ENCODE measurements at places on chromosomes 7 and 10.

DNA sequence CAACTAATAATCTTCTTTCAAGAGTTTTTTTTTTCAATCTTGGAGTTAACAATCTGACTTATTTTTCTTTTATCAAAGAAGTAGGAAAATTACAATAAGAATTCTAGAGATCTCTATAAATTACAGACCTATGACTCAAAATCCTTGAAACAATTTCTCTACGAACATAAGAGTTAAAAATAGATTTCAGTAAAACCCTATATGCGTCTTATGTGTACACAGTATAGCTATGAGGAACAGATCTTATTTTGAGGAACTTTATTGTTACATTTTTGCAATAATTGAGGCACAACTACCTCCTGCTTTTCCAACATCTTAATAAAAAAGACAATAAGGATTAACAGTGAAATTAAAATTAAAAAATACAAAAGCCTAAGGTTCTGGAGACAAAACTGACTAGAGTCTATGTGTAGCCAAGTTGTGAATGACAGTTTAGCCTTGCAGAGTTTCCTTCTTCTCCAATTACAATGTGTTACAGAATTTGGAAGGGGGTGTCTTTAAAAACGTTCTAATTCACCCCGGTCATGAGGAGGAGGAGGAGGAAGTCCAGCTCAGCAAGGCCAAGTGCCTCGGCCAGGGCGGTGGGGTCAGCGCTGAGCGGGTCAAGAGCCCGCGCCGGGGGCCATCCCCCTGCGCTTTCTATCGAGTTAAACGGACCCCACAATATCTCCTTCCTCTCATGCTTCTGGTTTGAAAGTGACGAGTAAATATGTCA lies 40.5 kb downstream of the AMZ1 start:
- no peak for DNase-seq

GRCh38 chr7:92992483-92992882 lies 125.3 kb downstream of the SAMD9 start:
- DNase-seq = no peak

GRCh38 chr10:119250641-119251314 lies 43.4 kb downstream of the GRK5 start:
- no peak for DNase-seq

GRCh38 chr10:89470628-89471027 lies 56.3 kb downstream of the IFIT5 start:
- no peak for DNase-seq

- no peak for DNase-seq
Observed at GRCh38 chr7:127938588-127938987, 92.6 kb downstream of the LRRC4 start.

- DNase-seq = no peak
Observed at GRCh38 chr10:1476455-1476803, 260.9 kb downstream of the ADARB2 start.

DNA sequence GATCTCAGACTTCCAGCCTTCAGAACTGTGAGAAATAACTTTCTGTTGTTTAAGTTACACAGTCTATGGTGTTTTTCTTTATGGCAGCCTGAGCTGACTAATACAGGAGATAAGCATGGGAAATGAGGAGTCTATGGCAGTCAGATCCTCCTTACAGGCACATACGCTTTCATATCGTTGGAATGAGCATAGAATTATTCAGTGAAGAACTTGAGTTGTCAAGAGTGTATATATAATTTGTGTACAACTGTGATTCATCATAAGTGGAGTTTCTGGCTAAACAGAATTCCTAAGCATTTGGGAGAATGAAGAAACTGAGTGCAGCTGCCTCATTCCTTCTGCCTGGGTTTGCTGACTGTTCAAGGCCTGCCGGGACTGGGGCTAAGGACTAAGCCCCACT lies 516.7 kb downstream of the ADRA2A start:
- DNase-seq = no peak

DNA sequence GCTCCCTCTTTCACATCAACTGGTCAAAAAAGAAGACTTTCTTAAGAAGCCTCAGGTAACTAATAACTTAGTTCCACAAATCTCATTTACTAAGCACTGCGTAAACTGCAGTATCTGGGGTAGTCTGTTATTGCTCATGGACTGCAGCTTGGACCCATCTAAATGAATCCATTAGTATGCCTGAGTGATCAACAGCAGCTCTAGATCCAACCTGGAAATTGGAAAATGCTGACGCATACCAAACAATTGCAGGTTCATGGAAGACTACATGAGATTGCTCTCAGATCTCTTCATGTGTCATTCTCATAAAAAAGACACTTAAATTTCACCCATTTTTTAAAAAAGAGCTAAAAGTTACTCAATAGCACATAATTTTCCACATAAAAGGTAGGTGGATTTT lies 121.6 kb downstream of the IDE start:
- no peak for DNase-seq

GRCh38 chr7:101399759-101400158 lies 37.1 kb downstream of the COL26A1 start:
- DNase-seq = no peak

DNA sequence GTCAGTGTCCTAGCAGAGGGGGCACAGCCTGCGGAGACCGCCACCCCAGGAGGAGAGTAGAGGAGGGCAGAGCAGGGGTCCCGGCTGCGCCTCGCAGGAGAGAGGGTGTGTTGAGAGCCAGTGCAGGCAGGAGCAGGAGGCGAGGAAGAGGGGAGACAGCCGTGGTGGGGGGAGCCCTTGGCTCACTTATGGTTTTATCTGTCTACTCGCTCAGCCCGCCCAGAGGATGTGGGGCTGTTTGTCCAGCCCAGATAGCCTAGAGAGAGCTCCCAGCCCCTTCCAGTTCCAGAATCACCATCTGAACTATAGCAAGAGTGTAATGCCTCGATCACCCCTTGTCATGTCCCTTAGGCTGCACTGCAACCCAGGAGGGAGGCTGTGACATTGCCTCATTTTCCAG lies 26.6 kb downstream of the SLC29A3 start:
- no peak for DNase-seq

DNA sequence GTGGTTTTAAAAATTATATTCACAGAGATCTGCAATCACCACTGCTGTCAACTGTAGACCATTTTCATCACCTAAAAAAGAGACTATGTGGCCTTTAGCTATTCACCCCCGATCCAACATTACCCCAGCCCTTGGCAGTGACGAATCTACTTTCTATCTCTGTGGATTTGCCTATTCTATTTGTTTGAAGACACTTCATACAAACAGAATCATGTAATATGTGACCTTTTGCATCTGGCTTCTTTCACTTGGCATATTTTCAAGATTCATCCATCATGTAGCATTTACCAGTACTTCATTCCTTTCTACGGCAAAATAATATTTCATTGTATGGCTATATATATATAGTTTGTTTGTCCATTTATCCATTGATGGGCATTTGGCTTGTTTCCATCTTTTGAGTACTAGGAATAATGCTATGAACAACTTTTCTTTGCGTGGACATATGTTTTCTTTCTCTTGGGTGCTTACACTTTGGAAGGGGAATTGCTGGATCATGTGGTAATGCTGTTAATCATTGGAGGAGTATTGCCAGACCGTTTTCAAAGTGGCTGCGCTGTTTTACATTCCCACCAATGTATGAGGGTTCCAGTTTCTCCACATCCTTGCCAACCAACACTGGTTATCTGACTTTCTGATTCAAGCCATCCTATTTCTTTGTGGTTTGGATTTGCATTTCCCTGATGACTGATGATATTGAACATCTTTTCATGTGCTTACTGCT lies 22.3 kb downstream of the ADAMTS14 start:
- DNase-seq = no peak

DNA sequence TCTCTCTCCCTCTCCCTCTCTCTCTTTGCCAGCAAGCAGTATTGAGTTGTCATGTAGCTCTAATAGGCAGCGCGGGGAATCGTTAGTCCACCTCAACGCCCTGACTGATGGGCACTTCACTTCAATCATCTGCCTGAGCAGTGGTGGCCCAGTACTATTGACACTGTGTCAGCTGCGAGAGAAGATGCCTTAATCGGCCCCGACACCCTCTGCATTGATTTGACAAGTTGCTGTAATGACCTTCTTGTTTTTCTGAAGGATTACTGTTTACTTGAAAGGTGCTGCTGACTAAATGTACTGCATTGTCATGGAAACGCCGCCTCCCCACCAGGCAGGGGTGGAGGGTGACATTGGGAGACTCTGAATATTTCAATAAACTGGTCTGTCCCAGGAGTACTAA lies 913.8 kb downstream of the KCNMA1 start:
- DNase-seq = no peak

- no peak for DNase-seq
Observed at GRCh38 chr7:19932549-19933249, 159.3 kb upstream of the TMEM196 start.

DNA sequence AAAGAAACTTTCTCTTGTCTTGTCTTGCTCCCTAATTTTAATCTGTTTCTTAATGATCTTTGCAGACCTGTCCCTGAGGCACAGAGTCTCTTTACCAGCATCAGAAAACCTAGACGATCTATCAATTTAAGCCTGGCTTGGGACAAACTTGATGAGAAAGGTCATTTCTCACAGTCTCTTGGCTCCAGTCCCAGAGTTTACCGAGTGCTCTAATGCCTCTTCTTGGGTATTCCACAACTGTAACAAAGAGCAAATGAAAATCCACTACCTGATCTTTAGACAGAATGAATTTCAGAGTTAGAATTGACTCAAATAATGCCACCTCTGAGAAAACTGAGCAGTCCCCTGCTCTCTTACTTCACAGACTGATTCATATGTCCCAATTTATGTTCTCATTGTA lies 106.4 kb upstream of the DNAJB12 start:
- no peak for DNase-seq

GRCh38 chr7:117411539-117411938 lies 15.8 kb downstream of the ASZ1 start:
- no peak for DNase-seq

- no peak for DNase-seq
Observed at GRCh38 chr10:89207801-89208551, 859 bp upstream of the CH25H start.

DNA sequence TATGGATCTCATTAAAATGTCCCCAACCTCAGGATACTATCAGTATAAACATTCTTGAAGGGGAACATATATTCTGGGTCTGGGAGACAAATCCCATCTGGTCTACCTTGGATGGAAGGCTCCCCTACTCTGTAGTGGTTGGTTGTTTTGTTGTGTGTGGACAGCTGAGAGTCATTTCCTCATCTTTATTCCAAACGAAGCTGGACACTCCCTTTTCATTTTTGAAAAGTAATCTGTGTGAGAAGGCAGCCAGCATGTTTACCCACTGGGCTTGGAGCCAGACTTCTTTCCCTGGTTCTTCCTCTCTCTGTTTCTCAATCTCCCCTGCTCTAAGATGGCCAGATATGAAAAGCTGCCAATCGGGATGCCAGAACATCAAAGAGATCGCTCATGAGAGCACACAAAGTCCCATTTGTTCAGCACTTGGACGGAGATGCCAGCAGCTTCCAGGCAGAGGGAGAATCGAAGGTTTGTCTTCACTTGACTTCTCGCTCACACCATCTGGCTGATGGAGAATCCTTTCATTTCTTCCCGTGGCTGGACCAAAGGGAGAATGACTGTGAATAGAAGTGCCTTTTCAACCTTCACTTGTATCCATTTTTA lies 108.1 kb upstream of the AGR3 start:
- no peak for DNase-seq

DNA sequence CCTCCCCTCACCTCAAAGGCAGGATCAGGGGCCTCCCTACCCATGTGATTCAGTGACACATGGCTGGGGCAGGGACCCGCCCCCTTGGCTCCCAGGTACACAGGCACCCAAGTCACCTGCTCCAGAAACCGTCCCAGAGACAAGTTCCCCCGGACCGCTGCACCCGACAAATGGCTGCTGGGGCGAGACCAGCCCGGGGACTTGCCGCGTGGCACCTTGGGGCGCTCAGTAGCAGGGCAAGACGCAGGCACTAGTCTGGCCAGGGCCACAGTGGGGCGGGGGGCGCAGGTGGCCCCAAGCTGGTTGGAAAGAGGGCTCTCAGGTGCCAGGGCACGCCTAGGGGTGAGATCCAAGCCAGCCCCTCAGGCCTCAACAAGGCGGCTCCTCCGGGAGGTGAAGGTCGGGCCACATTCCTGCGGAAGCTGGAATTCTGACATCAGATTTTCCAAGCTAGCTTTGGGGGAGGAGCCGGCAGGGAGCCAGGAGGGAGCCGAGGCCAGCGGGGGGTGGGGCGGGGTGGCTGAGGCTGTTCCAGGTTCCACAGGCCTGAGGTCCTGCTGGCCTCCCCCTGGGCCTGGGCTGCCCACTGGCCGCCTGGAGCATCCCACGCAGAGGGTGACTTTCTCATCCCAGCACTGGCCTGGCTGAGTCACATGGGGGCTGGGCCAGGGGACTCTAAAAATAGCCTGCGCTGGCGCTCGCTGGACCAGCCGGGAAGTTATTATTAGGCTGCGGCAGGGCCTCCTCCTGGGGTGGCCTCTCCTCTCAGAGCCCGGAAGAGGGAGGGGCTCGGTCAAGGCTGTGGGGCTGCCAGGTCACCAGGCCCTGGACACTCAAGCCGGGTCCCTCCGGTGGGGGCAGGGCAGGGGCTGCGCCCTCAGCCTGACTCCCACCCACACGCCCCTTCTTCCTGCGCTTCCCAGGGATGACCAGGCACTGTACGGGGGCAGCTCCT lies 20.5 kb upstream of the INPP5A start:
- DNase-seq = no peak

DNA sequence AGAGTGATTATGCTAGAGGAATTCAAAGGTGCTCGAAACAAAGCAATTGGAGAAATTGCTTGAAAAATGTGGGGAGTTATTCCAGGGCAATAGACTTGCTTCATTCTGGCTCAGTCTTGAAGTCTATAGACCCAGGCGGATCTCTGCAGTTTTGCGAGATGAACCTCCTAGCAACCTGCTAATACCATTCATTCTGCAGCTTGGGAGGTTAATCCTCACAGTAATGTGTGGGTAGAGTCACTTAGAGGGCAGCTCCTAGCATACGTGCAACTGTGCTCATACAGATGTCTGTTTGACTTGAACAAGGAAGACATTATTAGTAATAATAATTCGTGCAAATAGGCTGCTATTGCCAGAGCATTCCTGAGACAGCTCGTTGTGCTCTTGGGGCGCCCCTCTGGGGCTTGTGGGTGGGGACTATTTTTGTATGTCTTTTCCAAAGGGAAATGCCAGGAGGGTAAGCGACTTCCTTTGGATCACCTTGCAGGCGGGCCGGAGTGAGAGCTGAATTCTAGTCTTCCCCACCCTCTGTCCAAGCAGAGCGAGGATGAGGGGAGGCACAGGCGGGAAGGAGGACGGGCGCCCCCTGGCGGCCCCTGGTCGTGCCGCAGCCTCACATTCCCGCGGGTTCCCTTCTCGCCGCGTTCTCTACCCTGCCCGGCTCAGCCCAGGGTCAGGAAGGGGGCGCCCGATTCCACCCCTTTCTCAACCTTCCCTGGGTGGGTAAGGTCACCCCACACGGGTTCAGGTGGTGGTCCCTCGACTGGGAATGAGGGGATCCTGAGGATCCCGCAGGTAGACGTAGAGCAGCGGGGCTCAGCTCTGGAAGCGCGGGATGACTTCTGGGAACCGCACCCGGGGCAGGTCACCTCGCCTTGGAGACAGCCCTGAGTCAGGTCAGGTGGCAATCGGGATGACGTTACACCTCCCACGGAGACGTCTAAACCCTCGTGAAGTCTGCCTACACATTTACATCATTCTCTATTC lies 241.5 kb downstream of the PHTF2 start:
- no peak for DNase-seq

Measured in stimulated activated CD8-positive, alpha-beta memory T cell treated with anti-CD3 and anti-CD28 coated beads, Interleukin-2, amount 100 ng/mL, for 1 hour (primary cell).